ENCODE measurements at places on chromosomes 12 and 14.

DNA sequence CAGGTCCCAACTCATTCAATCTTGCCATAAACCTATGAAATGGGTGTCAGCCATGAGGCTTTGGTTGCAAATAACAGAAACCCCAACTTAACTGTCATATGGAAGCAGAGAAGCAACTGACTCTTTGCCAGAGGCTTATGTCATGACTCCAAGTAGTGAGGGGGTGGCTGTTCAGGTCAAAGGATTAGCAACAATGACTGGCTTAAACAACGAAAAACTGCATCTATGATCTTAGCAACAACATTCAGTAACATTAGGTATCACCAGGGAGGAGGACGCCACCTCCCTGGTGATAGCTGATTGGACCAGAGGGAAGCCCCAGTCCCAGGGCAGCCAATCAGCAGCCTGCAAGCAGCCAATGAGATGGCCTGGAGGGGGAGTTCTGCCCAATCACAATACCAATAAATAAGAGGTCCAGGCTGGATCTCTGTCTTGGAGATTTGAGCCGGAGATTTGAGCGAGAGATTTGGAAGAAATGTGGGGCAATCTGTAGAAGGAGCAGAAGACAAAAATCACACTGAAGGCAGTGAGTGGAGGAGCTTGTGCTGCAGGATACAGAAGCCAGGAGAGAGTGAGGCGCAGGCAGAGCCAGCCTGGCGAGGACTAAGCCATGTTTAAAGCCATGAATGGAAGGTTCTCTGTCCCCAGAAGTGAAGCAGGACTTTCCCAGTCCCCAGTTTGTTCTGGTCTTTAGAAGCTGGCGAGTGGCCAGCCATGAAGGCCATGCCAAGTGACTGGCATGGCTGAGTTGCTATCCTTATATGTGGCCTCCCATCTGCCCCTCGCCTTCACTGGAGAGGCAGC, 93.3 kb downstream of the CALM1 start:
- DNase-seq = peak; percentile 9

DNA sequence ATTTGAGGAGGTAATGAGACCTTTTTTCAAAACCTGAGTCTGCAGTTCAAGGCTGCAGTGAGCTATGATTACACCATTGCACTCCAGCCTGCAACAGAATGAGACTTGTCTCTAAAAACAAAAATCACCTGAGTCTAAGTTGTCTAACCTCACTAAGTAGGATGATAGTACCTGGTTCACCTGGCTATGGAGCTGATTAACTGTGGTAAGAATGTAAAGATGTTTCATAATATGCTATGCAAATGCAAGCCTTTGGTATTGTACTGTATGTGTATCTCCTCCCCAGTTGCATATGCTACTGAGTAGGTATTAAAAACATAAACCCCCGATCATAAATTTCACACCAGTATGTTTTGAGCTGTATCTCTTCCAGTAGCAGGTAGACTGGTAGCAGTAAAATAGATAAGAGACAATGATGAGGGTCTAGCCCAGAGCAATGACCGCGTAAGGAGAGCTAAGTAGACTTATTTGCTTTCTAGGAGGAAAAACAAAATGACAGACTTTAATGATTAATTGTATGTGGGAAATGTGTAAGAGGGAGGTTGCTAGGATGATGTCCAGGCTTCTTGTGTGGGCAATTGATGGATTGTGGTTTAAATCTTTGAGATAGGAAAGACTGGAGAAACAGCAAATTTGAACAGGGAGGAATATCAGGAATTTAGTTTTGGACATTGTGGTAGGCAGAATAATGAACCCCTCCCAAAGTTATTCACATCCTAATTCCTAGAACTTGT, 41.6 kb upstream of the EGLN3 start:
- no peak for DNase-seq

- DNase-seq = no peak
Measured at GRCh38 chr14:104091927-104092771, 6.6 kb downstream of the ASPG start.

DNA sequence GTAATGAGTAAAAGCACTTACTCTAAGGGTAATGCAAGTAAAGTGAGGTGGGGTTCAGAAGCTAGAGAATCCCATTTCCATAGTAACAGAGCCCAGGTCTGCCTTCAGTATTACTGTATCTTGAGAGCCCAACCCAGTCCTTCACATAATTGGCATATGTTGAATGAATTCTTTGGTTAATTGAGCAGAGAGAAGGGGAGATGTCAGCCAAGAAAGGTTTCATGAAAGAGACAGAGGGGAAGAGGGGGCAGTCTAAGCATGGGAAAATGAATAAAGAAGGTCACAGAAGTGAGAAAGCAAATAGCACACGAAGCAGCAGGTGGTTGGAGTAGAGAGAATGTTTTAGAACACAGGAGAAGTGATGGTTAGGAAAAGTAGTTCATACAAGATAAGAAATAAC, 371.1 kb downstream of the SEC23A start:
- no peak for DNase-seq

- DNase-seq = no peak
Measured at GRCh38 chr14:78028471-78028870, 141.7 kb upstream of the NRXN3 start.

GRCh38 chr12:25723336-25723735, 170.3 kb upstream of the LMNTD1 start:
- DNase-seq = peak; percentile 18

DNA sequence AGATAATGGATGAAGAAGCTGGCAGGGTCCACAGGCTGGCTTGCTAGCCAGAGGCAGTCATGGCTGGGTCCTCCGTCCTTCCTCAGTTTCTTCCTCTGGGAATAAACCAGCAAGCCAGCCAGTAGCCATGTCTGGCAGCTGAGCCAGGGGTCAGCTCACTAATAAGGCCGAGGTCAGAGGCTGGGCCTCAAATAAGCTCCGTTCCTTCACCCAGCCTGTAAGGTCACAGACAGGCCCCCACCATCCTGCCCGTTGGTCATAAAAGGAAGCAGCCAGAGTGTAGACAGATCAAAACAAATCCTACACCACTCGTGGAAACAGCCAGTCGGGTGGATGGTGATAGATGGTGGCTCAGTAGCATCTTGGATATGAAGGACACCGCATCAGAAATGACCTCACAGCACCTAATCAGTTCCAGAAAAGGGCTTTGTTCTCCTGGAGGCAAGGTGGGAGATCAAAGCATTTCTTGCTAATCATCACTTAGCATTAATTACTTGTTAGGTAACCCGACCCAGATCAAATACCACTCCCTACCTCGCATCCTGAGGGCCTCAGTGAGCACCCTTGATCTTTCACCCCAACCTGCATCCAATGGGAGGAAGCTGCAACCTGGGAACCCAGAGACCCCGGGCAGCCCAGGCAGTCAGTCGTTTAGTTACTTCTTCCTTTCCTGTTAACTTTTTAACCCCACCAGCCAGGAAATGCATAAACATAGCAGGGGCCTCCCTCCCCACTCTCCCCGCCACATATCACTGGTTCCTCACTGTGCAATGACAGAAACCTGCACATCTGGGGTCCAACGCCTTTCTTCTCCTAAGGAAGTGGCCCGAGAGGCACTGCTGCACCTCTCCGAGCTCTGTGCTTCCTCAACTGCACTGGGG, 90.2 kb downstream of the KDM2B start:
- DNase-seq = no peak

- no peak for DNase-seq
Measured at GRCh38 chr14:24838945-24839616, 205.1 kb upstream of the GZMB start.

DNA sequence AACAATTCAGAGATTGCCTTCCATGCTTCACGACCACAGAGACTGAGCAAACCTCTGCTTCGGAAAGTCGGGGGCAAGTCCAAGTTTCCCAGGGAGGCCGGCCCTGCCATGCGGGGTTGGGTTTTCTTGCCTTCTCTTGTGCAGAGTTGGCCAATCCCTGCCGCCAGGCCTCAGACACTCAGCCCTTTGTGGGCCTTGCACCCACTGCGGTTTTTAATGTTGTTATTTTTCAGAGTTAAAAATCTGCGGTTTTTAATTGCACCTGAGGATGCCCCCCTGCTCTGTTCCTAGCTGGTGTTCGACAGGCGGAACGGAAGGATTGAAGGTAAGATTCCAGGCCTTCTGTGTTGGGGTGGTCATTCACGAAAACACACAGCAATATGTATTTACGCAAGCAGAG, 108.7 kb downstream of the CALM1 start:
- no peak for DNase-seq

DNA sequence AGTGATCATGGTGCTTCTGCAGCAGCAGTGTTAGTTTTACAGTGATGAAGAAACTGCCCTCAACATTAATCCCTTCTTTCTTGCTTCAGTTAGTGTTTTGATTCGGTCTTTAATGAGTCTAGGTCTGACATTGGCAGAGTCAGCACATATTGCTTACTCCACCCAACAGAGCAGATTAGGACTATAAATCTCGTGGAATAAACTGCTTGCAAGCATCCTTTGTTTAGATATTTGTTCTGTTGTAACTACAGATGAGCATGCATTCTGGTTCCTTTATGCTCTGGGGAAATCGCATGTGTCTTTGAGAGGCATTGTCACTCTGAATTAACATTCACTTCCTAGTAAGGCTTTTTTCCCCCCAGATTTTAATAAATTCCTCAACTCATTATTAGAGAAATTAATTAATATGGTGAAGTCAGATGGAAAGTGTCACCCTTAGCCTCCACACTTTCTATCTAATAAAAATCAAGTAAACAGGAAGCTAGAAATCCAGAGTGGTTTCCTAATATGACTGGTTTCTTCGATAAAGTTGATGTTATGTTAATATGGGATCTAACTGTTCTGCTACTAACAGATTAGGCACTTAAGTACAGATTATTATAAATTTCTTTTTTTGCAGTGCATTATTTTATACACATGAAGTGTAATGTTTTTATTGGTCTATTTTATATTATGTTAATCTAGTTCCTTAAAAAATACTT, 86.2 kb upstream of the SSTR1 start:
- DNase-seq = no peak

GRCh38 chr14:68103853-68104252, 284.3 kb downstream of the RAD51B start:
- DNase-seq = no peak

- no peak for DNase-seq
Measured at GRCh38 chr12:121533394-121534090, 47.3 kb downstream of the KDM2B start.

DNA sequence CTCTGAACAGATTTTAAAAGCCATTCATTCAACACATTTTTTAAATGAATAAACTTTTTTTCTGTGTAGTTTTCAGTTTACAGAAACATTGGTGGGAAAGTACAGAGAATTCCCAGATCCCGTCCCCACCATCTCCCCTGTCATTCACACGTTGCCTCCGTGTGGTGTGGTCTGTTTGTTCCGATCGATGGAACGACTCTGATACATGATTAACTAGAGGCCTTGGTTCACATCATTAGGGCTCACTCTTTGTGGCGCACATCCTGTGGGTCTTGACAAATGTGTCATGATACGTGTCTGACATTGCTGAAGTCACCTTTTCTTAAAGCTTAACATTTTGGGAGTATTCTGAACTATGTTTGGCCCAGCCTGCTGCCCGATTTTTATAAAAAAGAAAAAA, 18.5 kb downstream of the MEG3 start:
- no peak for DNase-seq

DNA sequence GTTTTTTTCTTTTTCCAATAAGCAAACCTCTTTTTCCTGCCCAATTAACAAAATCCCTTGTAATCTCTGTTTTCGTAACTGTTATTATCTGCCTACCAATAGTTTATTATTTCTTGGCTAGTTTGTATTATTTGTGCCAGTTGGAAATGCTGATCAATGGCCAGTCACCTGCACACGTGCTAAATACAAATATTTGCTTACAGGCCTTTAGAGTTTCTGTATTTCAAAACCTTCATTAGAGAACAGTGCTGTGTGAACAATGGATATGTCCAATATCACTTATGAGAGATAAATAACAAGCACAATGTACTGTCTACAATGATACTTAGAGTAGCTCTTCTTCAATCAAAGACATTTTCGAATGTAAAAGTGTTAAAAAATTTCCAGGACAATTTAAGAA, 10.8 kb upstream of the DYRK2 start:
- DNase-seq = no peak

DNA sequence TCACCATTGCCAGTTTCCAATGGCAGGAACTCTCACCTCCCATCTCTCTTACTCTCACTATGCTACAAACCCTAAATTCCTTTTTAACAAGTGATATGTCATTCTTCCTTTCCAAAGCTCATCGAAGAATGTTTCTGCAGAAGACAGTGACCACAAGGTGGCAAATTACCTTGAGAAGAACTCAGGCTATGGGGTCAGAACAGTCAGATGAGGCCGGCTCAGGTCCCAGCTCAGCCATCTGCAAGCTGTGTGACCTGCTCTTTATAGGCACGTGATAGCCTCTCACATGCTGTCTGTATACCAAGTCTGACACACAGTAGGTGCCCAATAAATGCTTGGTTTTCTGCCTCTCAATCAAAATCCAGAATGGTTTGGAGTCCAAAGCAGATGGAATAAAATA, 80.7 kb downstream of the FOXN3 start:
- no peak for DNase-seq

DNA sequence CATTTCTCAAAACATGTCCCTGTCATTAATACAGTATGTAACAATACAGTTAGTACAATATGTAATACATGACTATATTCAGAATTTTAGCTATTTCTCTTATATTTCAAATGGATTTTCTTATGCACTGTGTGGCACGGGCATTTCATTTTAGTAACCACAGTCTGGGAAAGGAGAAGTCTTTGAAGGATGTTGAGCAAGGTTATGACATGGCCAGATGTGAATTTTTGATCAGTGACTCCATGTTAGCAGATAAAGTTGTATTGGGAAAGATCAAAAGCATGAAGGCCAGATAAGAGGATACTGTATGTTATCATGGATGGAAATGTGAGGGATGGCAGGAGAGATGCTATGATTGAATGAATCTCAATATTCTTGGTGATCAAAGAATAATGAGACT, 285.2 kb downstream of the NAV3 start:
- DNase-seq = no peak

GRCh38 chr14:21734457-21735074, 60.9 kb upstream of the OR4E1 start:
- peak; percentile 27 for DNase-seq

DNA sequence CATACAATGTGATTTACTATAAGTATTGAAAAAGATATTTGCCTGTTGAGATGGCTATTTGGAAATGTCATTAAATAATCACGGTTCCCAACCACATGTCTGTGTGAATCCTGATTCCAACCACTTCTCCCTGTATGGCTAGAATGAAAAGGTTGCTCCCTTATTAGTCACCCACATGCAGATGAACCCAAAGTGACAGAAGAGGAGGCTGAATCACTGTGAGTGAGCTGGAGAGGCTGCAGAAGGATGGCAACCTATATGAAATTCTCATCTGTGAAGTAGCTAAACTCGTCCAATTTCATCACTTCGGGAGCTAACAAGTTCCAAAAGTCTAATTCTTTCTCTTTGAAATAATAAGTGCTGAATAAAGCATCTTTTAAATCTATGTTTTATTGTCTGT, 300.5 kb downstream of the PRKD1 start:
- peak; percentile 55 for DNase-seq

- no peak for DNase-seq
Measured at GRCh38 chr14:34246206-34246605, 215.8 kb downstream of the SPTSSA start.

DNA sequence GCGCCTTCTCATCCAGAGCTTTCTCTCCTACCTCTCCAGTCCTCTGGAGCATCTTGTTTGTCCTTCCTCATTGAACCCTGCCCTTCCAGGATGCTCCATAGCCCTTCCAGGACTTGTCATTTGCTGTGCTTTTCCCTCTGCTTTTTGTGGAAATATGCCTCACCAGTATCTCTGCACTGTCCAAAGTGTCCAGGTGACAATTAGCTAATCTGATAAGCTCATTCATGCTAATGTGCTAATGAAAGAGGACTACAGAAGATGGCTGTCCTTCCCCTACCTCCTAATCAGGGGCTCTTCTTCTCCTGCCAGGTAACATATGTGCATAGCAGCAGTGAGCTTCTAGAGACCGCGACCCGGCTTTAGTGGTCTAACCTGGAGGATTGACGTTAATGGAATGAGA, 58.4 kb upstream of the OTX2 start:
- DNase-seq = no peak

Data from GM03348 (cell line).